Gastrocnemius medialis (tissue), 4 donors: ENCODE measurements at places on chromosomes 2 and 18. TPM values are rescaled to one million over a fixed set of nuclear protein-coding genes. Genes with fewer than 3 reads are reported as not detected.

The STARD6 gene
- not detected for total RNA-seq

The GDF7 gene
- total RNA-seq = 0.10 TPM

The TNS1 gene
- total RNA-seq = 407 TPM

DNA sequence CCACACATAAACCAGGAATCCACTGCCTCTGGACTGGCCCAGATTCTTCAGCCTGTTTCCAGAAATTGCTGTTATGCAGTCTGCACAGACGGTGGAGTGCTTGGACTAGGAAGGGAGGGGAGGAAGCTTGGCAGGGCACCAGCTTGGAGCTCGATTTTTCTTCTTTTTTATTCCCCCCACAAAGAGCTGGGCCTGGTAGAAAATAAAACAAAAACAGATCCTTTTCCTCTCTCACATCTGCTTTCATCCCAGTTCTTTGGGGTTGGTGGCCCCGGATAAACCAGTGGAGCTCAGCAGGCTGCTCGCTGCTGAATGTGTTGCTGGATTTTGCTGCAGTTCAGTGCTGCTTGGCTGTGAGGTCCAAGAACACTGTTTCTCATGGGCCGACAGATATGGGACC is 16.0 kb downstream of the LRRTM1 start:
- H3K27ac ChIP-seq = no peak overlapping the region
- H3K4me3 ChIP-seq = no peak overlapping the region
- no peak for DNase-seq

GRCh38 chr2:10865841-10866240 is 45.9 kb upstream of the KCNF1 start:
- peak overlapping the region; percentile 51 for H3K27ac ChIP-seq
- H3K27me3 ChIP-seq = no peaks in the 10 kb centered on the region
- DNase-seq = no peak
- no peaks in the 10 kb centered on the region for H3K36me3 ChIP-seq

- no peak overlapping the region for H3K4me3 ChIP-seq
- no peak for DNase-seq
- H3K36me3 ChIP-seq = no peaks in the 10 kb centered on the region
- H3K4me1 ChIP-seq = no peaks in the 10 kb centered on the region
- H3K27ac ChIP-seq = no peak overlapping the region
These were observed 103.5 kb downstream of the BMPR2 start for GRCh38 chr2:202479610-202480009.

DNA sequence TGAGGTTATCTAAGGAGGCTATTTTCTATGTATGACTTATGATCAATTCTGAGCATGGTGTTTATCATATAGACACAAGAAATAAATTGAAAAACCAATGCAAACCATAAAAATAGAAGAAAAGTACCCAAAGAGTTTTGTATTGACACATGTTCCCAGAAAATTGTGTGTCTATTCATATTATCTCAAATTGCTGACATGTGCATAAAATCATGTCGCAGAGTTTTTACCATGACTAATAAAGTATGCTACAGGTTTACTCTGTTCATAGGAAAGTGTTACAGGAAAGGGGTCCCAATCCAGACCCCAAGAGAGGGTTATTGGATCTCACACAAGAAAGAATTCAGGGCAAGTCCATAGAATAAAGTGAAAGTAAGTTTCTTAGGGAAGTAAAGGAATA is 290.7 kb upstream of the NRXN1 start:
- no peaks in the 10 kb centered on the region for H3K27me3 ChIP-seq
- no peak overlapping the region for H3K4me3 ChIP-seq
- no peak for DNase-seq

GRCh38 chr2:122138561-122138960 is 383.1 kb downstream of the TSN start:
- no peaks in the 10 kb centered on the region for H3K36me3 ChIP-seq
- H3K27ac ChIP-seq = no peak overlapping the region
- no peaks in the 10 kb centered on the region for H3K4me1 ChIP-seq
- no peaks in the 10 kb centered on the region for H3K27me3 ChIP-seq
- H3K4me3 ChIP-seq = no peak overlapping the region
- DNase-seq = no peak

DNA sequence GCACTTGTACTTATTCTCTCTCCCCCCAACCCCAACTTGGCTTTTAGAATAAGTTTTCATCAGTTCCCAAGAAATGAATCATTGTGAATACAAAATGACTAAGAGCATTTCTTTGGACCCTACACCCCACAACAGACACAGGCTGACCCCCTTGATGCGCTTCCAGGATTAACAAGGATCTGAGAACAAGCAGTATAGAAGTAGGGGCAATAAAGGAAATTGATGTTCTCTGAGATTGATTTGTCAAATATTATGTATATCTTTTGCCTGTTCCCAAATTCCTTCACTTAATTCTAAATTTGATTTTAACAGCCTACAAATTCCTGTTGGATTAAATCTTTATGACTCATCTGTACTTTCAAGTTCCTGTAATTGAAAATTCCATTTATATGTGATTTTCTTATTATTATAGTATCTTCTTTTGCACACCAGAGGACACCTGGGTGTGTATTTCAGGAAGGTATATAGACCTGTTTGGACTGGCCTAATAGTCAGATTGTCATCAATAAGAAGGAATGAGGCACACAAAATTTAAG is 10.2 kb upstream of the PTPN4 start:
- no peaks in the 10 kb centered on the region for H3K4me1 ChIP-seq
- DNase-seq = no peak
- H3K4me3 ChIP-seq = no peak overlapping the region
- H3K27me3 ChIP-seq = no peaks in the 10 kb centered on the region
- no peaks in the 10 kb centered on the region for H3K36me3 ChIP-seq
- H3K27ac ChIP-seq = no peak overlapping the region

- H3K27ac ChIP-seq = no peak overlapping the region
- no peaks in the 10 kb centered on the region for H3K27me3 ChIP-seq
- H3K36me3 ChIP-seq = no peaks in the 10 kb centered on the region
These were observed 3.2 kb downstream of the RALBP1 start for GRCh38 chr18:9478545-9478944.

DNA sequence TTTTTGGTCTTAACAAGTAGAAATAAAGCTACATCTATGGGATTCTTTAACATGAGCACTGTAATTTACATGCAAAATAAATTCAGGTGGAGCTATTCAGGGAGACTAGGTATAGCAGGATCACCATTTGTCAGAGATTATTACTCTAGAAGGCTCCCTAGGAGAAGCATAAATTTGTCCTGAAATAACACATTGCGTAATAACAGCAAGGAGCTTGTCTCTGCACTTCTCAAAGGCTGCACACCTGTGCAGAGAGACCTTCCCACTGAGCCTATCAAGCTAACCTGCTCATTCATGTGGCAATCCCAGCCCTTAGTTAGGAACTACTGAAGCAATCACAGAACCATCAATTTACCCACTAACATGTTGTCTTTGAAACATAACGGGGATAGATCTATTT is 437.4 kb upstream of the MC4R start:
- no peaks in the 10 kb centered on the region for H3K27me3 ChIP-seq
- no peaks in the 10 kb centered on the region for H3K4me1 ChIP-seq
- H3K4me3 ChIP-seq = no peak overlapping the region
- H3K36me3 ChIP-seq = no peaks in the 10 kb centered on the region
- no peak for DNase-seq

- no peaks in the 10 kb centered on the region for H3K4me1 ChIP-seq
- H3K36me3 ChIP-seq = no peaks in the 10 kb centered on the region
- H3K27ac ChIP-seq = no peak overlapping the region
- no peak overlapping the region for H3K4me3 ChIP-seq
- H3K27me3 ChIP-seq = no peaks in the 10 kb centered on the region
These were observed 585.0 kb upstream of the NXPH2 start for GRCh38 chr2:139365189-139365588.

- H3K4me1 ChIP-seq = no peaks in the 10 kb centered on the region
- DNase-seq = no peak
- no peaks in the 10 kb centered on the region for H3K27me3 ChIP-seq
- H3K36me3 ChIP-seq = no peaks in the 10 kb centered on the region
These were observed 46.4 kb downstream of the MREG start for GRCh38 chr2:215966951-215967350.

DNA sequence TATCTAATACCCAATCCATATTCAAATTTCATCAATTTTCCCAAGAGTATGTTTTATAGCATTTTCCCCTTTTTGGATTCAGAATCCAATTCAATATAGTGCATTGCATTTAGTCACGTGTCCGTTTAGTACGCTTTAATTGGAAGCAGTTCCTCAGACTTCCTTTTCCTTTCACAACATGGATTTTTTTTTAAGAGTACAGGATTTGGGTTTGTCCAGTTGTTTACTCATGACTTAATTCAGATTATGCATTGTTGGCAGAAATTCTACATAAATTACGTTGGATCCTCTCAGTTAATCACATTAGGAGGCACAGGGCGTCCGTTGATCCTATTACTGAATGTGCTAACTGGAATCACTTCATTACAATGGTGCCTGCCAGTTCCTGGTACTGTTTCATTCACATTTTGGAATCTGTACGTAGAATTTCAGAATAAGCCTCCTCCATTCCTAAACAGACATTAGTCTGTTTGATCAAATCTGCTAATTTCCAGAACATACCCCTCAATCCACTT is 70.0 kb upstream of the ATIC start:
- H3K27ac ChIP-seq = no peak overlapping the region
- no peak for DNase-seq
- H3K4me3 ChIP-seq = no peak overlapping the region
- no peaks in the 10 kb centered on the region for H3K36me3 ChIP-seq
- H3K27me3 ChIP-seq = no peaks in the 10 kb centered on the region

GRCh38 chr2:191311627-191312026 is 66.4 kb downstream of the MYO1B start:
- H3K27ac ChIP-seq = no peak overlapping the region
- DNase-seq = no peak
- no peak overlapping the region for H3K4me3 ChIP-seq
- H3K27me3 ChIP-seq = no peaks in the 10 kb centered on the region
- H3K36me3 ChIP-seq = no peaks in the 10 kb centered on the region

DNA sequence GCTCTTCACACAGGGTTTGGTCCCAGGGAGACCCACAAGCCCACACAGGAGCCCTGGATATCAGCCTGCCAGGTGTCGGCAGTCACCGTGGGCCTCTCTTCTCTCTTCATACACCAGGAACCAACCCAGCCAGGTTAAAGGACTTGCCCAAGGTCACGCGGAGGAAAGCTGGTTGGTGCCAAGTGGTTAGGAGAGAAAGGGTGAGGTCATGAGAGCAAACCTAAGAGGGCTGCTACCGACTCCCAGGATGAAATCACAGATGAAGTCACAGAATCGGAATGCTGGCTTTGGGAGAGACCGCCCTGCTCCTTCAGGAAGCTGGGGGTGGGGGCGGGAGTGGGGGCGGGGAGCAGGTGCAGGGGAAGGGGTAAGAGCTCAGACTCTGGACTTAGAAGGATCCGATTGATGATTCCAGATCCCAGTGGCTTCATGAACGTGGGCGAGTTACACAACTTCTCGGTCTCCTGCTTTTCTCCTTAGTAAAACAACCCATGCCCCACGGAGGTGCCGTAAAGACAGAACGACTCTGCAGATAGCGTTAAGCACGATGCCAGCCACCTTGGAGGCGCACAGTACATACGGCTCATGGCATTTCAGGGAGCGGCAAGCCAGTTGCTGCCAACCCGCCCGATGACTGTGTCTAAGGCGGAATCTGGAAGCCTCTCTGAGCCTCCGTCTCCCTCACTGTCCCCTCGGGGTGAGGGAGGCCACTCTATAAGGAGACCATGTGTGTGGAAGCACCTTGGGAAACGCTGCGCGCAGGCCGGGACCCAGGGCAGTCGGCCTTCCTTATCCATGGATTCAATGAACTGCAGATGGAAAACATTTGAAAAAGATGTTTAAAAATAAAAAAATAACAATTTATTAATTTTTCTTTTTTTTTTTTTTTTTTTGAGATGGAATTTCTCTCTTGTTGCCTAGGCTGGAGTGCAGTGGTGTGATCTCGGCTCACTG is 23.0 kb upstream of the TAF1B start:
- H3K27me3 ChIP-seq = no peaks in the 10 kb centered on the region
- no peaks in the 10 kb centered on the region for H3K4me1 ChIP-seq
- no peak overlapping the region for H3K27ac ChIP-seq
- H3K36me3 ChIP-seq = no peaks in the 10 kb centered on the region

DNA sequence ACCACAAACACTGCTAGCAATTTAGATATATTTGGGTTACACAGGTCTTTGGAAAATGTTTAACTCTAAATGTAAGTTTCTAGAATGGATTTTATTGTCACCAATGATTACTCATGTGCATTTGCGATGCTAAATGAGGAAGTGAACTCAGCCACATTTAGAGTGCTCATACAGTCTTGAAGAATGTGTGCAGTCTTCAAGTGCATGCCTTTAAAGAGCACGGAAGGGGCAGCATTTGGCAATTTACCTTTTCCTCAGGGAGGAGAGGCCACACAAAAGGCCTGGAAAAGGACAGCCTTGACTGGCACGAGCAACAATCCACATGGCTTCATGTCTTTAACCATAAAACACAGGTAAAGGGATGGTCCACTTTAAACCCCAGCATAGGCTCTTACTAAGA is 78.5 kb upstream of the STK17B start:
- no peak overlapping the region for H3K27ac ChIP-seq
- H3K4me1 ChIP-seq = peaks cover 8% of the 10 kb centered on the region
- no peaks in the 10 kb centered on the region for H3K36me3 ChIP-seq
- H3K4me3 ChIP-seq = no peak overlapping the region
- no peak for DNase-seq

- no peaks in the 10 kb centered on the region for H3K4me1 ChIP-seq
- H3K4me3 ChIP-seq = no peak overlapping the region
- no peak overlapping the region for H3K27ac ChIP-seq
- no peaks in the 10 kb centered on the region for H3K27me3 ChIP-seq
These were observed 95.2 kb downstream of the LBH start for GRCh38 chr2:30326497-30326896.

DNA sequence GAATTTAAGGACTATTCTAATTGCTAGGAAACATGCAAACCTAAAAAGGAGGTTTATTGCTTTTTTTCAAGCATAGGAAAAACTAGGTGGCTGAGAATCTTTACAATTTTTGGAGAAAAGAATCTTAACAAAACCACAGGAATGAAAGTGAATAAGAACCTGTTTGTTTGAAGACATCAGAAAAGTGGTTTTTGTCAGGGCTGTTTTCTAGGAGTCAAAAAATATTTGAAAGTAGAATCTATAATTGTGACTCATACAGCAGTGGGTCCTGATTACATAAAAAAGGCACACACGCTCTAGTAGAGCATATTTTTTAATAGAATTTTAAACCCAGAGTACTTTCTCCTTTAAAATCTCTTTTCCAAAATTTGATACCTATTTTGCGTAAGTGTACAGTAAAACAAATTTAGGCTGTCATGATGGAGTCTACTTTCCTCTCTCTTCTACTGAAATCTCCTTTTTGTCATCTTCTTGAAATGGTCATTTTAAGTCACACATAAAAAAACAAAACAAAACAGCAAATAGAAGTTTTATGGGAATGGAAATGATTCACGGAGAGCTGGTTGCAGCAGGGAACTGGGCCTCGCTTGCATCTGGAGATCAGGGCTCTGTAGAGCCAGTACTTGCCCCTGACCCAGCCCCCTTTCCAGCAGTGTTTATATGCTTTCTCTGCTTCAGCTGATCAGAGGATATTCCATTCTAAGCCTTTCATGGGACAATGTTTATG is 59.1 kb upstream of the PELI1 start:
- no peaks in the 10 kb centered on the region for H3K27me3 ChIP-seq
- H3K4me1 ChIP-seq = peaks cover 27% of the 10 kb centered on the region
- H3K4me3 ChIP-seq = peak overlapping the region; percentile 42

GRCh38 chr2:200155652-200156051 is 150.8 kb upstream of the SPATS2L start:
- peak overlapping the region; percentile 38 for H3K4me3 ChIP-seq
- peaks cover 9% of the 10 kb centered on the region for H3K4me1 ChIP-seq
- no peaks in the 10 kb centered on the region for H3K27me3 ChIP-seq
- H3K36me3 ChIP-seq = no peaks in the 10 kb centered on the region
- DNase-seq = no peak

GRCh38 chr18:9104244-9104901 is 1.9 kb downstream of the NDUFV2 start:
- no peaks in the 10 kb centered on the region for H3K36me3 ChIP-seq
- peak overlapping the region; percentile 97 for H3K27ac ChIP-seq
- H3K27me3 ChIP-seq = no peaks in the 10 kb centered on the region
- peaks cover 58% of the 10 kb centered on the region for H3K4me1 ChIP-seq
